Globus pallidus (tissue), 1 donor: ENCODE measurements at places on chromosomes 12 and 14.

- no peak for DNase-seq
These were observed 175.8 kb upstream of the PRMT8 start for GRCh38 chr12:3315201-3315661.

DNA sequence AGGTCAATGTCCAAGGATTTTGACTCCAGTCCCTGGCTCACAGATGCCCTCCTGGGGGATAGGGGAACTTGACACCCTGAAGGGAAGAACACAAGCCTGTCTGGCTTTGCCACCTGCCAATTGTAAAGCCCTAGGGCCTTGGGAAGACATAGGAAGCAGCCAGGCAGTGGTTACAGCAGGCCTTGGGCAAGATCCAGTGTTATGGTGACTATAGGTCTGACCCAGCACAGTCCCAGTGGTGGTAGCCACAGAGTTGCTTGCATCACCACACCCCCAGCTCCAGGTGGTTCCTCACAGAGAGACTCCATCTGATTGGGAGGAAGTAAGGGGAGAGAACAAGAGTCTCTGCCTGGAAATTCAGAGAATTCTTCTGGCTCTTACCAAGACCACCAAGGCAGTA is 24.2 kb downstream of the OR6C68 start:
- DNase-seq = no peak

- DNase-seq = no peak
These were observed 2.1 kb upstream of the USP44 start for GRCh38 chr12:95553197-95553943.

- no peak for DNase-seq
These were observed 107.5 kb downstream of the PHLDA1 start for GRCh38 chr12:75923964-75924666.

- DNase-seq = no peak
These were observed 17.7 kb downstream of the NOC4L start for GRCh38 chr12:132161796-132162507.
